ENCODE measurements at places on chromosomes 7 and 10. TPM values are rescaled to one million over a fixed set of nuclear protein-coding genes. Genes with fewer than 3 reads are reported as not detected.

The FAM13C gene
- 5.9 TPM for total RNA-seq

The CARD11 gene
- total RNA-seq: 0.22 TPM

DNA sequence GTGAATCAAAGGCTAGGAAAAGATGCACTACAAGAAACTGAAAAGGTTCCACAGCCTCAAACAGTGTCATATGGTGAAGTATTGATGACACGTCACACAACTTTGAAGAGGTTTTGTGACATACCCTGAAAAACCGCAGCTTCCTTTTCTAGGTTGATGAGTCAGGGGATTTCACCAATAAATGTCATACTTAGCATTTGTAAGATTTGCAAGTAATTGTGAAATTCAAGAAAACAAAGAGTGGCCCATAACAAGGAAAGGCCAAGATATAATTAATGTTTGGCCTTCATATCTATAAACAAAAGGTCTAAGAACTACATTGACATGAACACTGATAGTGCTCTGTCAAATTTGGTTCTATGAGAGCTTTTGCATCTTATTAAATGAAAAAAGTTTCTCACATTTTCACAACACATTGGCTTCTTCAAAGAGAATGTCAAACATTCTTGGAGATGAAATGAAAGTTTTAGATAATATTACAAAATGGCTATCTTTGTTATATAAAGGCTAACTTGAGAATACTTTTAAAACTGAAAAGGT, 62.0 kb upstream of the NAMPT start:
- DNase-seq: no peak

GRCh38 chr7:43117095-43117494, 4.6 kb downstream of the HECW1 start:
- DNase-seq: no peak

DNA sequence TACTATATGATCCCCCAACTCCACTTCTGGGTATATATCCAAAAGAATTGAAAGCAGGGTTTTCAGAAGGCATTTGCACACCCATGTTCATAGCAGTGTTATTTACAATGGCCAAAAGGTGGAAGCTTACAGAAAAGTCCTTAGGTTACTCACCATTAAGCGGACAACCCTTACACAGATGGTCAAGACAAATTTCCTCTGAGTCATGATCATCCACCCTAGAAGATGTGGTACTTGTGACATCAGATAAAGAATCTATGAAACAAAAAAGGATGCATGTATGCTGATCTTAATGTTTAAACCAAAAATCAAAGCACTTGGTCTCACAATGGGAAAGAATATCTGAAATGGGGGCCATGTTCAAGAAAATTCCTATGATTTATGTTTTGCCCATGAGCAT, 31.1 kb downstream of the ZC3HAV1 start:
- no peak for DNase-seq

The AFAP1L2 gene
- total RNA-seq: 5.3 TPM

The KCTD7 gene
- total RNA-seq: 8.0 TPM

The PHYHIPL gene
- not detected for total RNA-seq

DNA sequence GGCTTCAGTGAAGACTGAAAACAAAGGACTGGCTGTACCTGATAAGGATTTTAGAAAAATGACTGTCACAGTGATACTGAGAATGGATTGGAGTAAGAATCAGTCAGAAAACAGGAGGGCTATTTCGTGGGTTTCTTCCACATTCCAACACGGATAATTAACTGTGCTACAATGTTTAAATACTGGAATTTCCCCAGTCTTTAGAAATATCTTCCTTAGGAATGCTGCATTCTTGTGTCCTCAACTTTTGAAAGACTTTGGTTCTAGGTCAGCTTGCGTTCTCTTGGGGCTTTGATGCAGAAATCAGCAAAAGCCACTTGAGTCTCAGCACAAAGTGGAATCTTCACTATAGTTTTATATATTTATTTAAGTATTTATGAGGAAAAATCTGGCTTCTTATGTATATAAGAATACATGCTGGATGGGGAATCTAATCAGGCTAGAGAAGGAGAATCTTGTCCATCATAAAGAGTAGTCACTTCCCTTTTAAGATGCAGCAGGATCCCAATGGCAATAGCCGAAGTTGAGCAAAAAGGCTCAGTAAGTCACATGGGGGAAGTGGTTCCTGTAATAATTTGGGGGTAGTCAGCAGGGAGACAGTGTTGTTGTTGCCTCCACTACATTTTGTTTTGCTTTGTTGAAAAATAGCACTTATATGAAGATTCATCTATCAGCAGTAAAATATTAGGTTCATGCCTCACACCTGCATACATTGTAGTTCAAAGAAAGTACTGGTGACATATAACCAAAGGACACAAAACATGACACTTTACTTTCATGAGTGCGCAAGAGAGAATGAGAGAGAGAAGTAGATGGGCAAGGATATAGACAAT, 86.0 kb downstream of the CH25H start:
- DNase-seq: no peak

The WASHC2C gene
- 41.3 TPM for total RNA-seq

DNA sequence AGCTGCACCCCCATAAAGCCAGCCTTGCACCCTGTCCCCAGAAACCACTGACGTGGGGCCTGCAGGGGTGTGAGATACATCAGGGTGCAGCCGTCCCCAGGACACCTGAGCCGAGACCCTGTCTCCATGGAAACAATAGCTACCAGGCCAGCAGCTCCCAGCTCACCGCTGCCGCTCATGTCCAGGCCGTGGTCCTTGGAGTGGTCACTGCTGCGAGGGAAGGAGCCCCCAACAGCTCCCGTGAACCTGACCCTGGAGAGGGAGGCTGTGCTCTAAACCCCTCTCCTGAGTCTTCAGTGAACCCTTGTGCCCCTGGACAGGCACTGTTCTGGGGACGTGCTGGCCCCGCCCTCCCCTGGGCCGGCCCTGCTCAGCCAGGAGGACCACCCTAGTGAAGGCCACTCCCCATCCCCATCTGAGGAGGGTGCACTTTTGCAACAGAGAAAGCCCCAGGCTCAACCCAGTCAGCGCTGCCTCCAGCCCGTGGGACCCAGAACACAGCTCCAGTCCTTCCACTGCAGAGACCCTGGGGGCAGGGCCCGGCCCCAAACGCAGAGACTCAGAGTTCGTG, 19.6 kb upstream of the INPP5A start:
- DNase-seq: peak; percentile 62

- DNase-seq: no peak
Observed at GRCh38 chr7:134798155-134798554, 18.7 kb downstream of the CALD1 start.

The KIAA1549 gene
- total RNA-seq: 2.1 TPM

GRCh38 chr7:78368771-78369170, 570.2 kb downstream of the PHTF2 start:
- DNase-seq: no peak

- DNase-seq: no peak
Observed at GRCh38 chr7:93739424-93739823, 151.1 kb downstream of the TFPI2 start.

- peak; percentile 61 for DNase-seq
Observed at GRCh38 chr7:149071641-149072437, 18.7 kb downstream of the ZNF786 start.

The SSC4D gene
- total RNA-seq: 0.97 TPM

The ANKRD22 gene
- total RNA-seq: not detected

- DNase-seq: no peak
Observed at GRCh38 chr7:87482115-87482514, 6.6 kb upstream of the ABCB4 start.

- DNase-seq: no peak
Observed at GRCh38 chr7:1562597-1563051, 6.6 kb upstream of the TMEM184A start.

DNA sequence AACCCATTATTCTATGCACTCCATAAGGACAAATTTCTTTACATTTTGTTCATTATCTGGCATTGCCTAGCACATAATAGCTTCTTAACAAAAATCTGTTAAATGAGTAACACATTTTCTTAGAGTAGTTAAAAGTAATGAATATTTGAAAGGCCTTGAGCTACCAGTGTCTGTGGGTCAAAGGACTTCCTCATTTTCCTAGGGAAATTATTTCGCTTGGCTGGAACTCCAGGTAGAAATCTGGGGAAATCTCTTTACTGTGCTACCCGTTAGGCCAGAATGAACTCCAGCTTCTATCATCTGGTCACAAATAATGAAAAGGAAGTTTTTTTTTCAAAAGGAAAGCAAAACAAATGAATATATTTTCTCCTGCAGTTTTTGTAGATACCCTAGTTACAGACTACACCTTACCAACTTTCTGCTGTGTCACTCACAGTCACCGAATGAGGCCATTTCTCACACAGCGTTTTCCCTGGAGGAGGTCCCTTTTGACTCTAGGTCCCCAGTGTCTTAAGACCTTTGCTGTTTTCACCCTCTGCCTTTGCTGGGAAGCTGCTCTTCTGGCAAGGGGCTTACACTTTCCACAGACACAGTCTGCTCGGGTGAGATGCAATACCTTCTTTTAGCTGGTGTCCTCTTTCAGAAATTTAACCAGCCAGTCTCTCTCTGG, 1.6 kb downstream of the SAMD9L start:
- DNase-seq: no peak

The OLAH gene
- 0.27 TPM for total RNA-seq

The FAS gene
- total RNA-seq: 3.8 TPM

DNA sequence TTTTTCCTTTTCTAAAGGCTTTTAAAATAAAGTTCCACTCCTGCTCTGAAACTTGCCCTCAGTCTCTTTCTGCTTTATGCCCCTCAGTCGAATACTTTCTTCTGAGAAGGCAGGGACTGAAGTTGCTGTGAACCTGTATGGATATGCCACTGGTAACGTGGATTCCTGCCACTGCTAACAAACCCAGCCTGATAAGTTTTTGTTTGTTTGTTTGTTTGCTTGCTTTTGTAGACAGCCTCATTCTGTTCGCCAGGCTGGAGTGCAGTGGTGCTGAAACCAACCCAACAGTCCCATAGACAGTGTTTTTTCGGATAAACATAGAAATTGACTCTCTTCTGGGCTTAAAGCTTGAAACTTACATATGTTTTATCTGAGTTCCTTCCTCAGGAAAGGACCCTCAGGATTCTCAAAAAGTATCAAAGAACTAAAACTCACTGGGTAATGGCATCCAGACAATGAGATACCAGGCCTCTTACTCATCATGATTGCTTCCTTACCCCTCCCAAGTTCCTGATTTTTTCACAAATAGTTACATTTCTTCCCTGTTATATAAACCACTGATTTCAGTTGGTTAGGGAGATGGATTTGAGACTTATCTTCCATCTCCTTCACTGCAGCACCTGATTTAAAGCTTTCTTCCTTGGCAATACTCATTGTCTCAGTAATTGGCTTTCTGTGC, 273.6 kb downstream of the SDHAF3 start:
- no peak for DNase-seq

DNA sequence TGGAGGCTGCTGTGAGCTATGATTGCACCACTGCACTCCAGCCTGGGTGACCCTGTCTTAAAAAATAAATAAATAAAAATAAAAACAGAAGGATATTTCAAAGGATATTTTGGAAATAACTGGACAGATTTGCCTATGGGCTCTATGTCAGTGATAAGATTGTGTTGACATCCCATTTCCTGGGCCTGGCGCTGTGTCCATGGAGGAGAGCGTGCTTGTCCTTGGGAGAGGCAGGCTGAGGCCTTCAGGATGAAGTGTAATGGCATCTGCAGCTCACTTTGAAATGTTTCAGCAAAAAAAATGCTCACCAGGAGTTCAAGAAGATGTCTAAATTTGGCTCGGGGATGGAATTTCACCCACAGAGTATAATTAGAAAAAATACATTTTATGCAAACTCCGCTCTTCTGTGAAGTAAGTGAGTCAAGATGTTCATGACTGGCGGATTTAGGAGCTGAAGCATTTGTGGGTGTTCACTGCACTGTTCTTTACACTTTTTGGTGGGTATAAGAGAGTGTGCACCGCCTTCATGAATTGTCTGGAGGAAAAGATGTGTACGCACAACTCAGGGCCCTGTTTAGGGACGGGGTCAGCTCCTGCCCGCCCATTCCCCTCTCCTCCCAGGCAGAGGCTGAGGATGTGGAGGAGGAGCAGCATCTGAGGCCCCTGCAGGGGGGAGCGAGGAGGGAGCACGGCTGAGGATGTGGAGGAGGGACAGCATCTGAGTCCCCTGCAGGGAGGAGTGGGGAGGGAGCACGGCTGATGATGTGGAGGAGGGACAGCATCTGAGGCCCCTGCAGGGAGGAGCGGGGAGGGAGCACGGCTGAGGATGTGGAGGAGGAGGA, 18.5 kb upstream of the FOXL3 start:
- no peak for DNase-seq

DNA sequence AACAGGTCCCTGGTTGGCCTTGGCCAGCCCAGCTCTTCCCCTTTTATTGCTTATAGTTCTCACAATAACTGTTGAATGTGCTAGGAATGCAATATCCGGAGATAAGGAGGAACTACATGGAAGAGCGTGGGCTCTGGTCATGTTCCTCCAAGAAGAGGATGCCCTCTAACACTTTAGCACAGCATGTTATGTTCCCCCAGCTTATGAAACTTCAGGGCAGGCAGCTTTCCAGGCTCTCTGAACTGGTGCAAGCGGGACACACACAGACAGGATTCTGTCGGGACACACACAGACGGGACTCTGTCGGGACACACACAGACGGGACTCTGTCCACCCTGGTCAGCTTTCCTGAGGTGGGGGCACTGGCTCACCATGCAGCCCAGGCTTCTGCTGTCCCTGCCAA, 141.6 kb downstream of the PKD1L1 start:
- peak; percentile 80 for DNase-seq

The RGR gene
- 1.7 TPM for total RNA-seq

DNA sequence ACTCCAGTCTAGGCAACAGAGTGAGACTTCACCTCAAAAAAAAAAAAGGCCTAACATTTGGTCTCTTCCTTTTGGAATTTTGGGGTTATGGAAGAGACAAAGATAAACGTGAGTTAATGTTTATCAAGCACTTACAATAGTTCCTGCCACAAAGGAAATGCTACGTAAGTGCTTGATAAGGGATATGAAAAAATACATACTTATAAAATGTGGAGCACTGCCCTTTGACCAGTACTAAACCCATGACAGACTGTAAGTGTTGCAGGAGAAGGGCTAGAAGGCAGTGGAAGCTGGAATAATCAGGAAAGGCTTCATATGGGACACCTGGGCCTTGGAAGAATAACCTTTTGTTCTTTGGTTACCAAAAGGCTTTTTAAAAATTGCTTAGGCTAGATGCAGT, 25.5 kb downstream of the TMEM248 start:
- no peak for DNase-seq

- no peak for DNase-seq
Observed at GRCh38 chr7:2060701-2061100, 172.0 kb downstream of the MAD1L1 start.

DNA sequence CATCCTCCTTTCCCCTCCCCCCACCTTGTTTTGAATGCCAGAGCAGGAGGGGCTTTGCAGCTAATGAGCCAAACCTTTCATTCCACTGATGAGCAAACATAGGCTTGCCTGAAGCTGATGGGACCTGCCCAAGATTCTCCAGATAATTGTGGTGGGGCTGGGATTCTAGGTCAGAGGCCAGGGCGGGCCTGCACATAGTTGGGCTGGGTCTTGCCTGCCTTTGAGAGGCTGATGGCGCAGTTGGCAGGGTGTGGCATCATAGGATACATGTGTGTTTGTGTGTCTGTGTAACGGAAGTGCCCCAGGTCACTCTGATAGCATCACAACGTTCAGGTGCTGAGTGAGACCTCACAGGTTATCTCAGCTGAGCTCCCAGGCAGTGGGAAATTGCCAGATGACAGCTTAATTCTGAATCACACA, 22.9 kb downstream of the BTBD16 start:
- no peak for DNase-seq

Data from Right ventricle myocardium superior (tissue), 1 donor.